ENCODE measurements at places on chromosomes 5 and 9.

- no peak for DNase-seq
These were observed 47.1 kb downstream of the SEMA5A start for GRCh38 chr5:9498541-9499497.

GRCh38 chr5:157116483-157116954, 7.7 kb upstream of the HAVCR2 start:
- DNase-seq, result no peak

DNA sequence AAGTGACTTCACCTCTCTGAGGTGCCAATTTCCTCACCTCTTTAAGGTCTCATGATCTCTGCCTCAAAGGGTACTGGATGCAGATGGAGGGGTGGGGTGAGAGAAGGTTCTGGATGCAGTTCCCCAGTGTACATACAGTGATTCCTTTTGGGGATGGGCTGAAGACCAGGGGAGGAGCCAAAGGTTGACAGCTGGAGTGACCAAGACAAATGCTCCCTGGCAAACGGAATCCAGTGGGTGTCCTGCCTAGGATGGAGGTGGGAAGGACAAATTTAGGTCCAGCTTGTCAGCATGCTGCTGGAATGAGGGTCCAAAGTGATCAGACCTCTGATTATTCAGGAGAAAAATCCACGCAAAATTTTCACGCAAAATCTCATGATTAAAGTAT, 7.3 kb upstream of the LMX1B start:
- no peak for DNase-seq

DNA sequence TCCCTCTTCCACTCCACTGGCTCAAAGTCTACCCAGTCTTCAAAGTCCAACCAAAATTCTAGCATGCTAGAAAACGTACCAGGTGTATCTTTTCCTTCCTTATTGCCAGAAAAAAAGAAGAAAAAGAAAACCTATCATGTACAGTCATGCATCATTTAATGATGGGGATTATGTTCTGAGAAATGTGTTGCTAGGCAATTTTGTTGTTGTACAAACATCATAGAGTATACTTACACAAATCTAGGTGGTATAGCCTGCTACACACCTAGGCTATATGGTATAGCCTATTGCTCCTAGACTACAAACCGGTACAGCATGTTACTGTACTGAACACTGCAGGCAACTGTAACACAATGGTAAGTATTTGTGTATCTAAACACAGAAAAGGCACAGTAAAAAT, 104.8 kb downstream of the SREK1 start:
- no peak for DNase-seq

DNA sequence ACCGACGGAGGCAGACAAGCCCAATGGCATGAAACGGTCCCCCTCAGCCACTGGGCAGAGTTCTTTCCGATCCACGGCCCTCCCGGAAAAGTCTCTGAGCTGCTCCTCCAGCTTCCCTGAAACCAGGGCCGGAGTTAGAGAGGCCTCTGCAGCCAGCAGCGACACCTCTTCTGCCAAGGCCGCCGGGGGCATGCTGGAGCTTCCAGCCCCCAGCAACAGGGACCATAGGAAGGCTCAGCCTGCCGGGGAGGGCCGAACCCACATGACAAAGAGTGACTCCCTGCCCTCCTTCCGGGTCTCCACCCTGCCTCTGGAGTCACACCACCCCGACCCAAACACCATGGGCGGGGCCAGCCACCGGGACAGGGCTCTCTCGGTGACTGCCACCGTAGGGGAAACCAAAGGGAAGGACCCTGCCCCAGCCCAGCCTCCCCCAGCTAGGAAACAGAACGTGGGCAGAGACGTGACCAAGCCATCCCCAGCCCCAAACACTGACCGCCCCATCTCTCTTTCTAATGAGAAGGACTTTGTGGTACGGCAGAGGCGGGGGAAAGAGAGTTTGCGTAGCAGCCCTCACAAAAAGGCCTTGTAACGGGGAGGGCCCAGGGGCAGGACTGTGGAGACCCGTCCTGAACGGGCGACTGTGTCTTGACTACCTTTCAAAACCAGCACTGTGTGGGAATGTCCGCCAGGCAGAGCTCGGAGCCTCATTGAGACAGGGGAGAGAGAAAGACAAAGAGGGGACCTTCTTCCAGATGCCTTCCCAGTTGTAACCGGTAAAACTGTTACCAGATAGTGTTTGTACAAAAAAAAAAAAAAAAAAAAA, 29.9 kb downstream of the CD180 start:
- DNase-seq, result peak; percentile 39

- DNase-seq, result no peak
These were observed 4.2 kb downstream of the LECT2 start for GRCh38 chr5:135950611-135951010.

- no peak for DNase-seq
These were observed 20.1 kb downstream of the STK10 start for GRCh38 chr5:172167895-172168294.

- no peak for DNase-seq
These were observed 12.7 kb downstream of the CSF2 start for GRCh38 chr5:132086277-132086794.

GRCh38 chr9:38125889-38126288, 56.9 kb upstream of the SHB start:
- no peak for DNase-seq

GRCh38 chr5:147451193-147451592, 58.7 kb downstream of the DPYSL3 start:
- DNase-seq, result no peak

DNA sequence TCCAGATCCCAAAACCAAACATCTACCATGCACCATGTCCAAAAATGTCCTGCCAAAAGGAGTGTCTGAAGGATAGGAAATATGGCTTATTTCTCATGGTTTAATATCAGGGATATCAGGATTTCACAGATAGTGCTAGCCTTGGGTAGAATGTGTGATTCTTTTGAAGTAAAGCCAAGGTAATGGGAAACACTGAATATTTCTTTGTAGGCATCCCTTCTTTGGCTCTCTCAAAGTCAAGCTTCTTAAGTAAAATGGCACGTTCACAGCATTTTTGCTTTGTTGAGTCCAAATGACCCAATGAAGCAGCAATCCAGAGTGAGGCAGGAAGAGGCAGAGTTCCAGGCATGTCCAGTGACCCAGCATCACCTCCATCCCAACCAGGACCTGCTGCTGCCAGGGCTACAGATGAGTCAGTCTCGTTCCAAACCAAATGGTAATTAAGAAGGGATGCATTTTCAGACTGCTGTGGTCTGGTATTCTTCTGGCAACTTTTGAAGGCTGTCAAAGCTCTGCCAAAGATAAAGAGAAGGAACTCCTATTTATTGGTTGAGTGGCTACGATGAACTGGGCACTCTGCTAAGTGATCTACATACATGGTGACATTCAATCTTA, 678.8 kb upstream of the KLF4 start:
- DNase-seq, result no peak

DNA sequence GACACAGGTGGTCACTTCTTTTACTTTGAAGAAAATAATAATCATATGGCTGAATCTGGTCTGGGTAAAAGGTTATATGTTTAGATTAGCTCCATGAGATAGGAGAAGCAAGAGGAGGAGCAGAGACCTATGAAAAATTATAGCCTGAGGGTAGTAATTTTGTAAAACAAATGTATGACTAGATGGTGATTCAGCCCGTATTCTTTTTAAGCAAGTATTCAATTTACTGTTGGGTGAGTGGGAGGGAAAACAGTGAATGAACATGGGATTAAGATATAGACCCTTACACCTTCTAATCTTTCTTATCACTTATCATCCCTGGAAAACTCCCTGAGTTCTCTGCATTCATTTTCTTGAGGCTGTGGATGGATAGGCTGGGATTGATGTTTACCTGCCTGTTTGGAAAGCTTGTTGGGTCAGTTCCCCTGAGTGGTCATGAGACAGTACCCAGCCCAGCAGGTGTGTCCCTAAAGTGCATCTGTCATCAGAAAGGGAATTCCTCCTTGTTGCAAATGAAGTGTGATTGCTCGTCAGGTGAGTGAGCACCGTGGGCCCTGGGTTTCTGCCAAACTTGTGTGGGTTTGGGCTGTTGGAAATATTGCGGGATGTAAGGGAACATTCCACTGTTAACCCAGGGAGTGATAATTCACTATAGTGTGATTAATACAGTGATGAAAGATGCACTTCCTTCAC, 101.2 kb upstream of the GDNF start:
- DNase-seq, result no peak

DNA sequence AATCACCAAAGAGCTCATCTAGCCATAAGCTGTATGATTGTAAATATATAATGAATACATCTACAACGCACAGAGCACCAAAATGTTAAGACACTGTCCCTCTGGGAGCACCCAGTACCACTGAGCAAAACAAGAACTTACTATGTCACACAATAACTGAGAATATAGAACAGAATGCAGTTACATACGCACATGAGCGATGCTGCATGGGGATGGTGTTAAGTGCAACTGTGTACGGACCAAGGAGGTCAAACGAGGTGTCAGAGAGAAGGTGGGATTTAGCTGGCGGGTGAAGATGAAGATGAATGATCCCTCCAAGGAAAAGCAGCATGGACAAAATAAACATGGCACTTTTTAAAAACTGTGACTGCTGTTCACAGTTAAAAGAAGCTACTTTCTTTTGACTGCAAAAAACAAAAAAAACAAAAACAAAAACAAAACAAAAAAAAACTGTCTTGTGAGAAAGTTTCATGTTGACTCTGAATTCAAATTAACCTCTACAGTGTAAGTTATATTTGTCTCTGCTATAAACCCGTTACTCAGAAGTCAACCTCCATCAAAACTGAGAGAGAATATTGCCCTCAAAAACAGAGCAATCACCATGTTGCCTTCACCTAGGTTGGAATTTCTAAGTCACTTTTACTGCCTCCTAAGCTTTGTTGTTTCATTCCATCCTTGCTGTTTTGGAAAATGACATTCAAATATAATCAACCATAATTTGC, 169.6 kb upstream of the GNA14 start:
- no peak for DNase-seq

- DNase-seq, result no peak
These were observed 3.6 kb upstream of the ARAP3 start for GRCh38 chr5:141685591-141685990.

- DNase-seq, result peak; percentile 68
These were observed 55.8 kb downstream of the SLC22A5 start for GRCh38 chr5:132425009-132425937.

- DNase-seq, result peak; percentile 41
These were observed 10.6 kb upstream of the CXXC5 start for GRCh38 chr5:139637438-139638089.

GRCh38 chr5:93415819-93416218, 165.2 kb downstream of the NR2F1-AS1 start:
- DNase-seq, result no peak

DNA sequence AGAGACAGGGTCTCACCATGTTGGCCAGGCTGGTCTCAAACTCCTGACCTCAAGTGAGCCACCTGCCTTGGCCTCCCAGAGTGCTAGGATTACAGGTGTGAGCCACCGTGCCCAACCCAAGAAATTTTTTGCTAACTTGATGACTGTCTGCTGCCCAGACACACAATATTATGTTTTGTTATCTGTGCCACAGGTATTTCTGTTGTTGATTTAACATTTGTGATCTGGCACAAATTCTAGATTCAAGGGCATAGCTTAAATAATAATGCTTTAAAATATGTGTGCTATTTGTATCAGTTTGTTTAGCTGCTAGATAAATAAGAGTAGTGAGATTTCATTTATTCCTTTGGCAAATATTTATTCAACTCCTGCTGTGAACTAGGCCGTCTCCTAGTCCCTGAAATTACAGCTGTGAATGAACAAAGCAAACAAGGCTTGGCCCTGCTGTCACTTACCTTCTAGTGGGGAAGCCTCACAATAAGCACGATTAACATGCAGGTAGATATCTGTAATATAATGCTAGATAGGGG, 35.3 kb downstream of the GAPVD1 start:
- DNase-seq, result no peak

- no peak for DNase-seq
These were observed 213.7 kb downstream of the ROR2 start for GRCh38 chr9:91736311-91736710.
